ENCODE measurements at places on chromosomes 1 and 21.

- DNase-seq: peak; percentile 9
Measured at GRCh38 chr1:30920827-30921226, 12.3 kb upstream of the SDC3 start.

- DNase-seq: no peak
Measured at GRCh38 chr1:189212606-189213005, 1265.1 kb downstream of the BRINP3 start.

- DNase-seq: no peak
Measured at GRCh38 chr1:245337829-245338484, 183.2 kb downstream of the KIF26B start.

- DNase-seq: no peak
Measured at GRCh38 chr21:42861311-42861847, 18.0 kb downstream of the WDR4 start.

GRCh38 chr1:30159015-30159414, 564.4 kb downstream of the MATN1 start:
- DNase-seq: no peak

- no peak for DNase-seq
Measured at GRCh38 chr1:170545476-170545875, 13.5 kb downstream of the GORAB start.

DNA sequence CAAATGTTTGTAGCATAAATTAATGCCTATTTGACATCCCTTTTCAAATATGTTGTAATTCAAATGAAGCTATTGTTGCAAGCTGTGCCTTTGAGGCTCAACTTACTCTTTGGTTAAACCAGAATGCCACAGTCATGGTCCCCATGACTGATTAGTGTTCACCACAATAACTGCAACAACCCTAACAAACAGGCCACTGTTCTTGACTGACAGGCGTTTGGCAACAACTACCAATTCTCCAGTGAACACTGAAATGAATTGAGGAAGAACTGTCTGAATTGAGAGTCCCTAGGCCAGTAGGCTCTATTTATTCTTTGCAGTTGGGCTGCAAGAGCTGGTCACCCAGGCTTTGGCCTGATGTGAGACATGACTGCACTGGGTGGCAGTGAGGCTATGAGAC, 6.6 kb upstream of the TMEM167B start:
- DNase-seq: no peak

DNA sequence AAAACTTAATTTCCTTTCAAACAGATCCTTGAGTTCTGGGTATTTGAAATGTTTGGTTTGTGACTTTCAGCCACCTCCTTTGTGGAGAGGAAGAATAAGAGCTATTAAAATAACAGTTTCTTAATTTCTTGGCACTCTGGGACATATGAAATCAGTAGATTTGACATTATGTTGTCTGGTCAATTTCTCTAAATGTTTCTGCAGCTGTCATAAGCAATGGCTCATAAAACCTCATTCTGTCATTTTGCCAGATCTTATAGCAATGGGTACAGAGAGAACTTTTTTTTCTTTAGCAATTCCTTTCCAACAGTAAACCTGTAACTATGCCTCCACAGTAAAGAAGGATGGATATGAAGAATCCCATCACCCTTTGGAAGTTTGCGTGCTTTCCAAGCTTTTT, 52.6 kb downstream of the LAMC1 start:
- no peak for DNase-seq

- no peak for DNase-seq
Measured at GRCh38 chr1:236868625-236869467, 73.8 kb downstream of the MTR start.

DNA sequence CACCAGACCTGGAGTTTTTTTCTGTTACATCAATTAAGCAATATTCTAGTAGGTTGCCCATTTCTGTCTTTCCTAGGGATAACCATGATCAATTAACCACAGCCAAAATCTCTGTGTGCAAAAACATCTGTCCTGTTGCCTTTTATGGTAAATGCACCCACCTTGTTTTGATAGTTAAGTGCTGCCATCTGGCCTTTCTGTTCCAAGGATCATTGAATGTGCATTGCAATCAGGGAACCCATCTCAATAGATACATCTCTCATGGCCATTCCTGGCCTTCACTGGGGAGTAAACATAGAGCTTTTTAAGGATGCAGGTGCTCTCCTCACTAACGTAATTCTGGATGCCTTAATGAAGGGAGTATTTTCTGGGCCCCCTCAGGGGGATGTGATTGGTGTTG, 111.8 kb upstream of the KIAA1614 start:
- no peak for DNase-seq

GRCh38 chr1:30815556-30815955, 58.0 kb upstream of the LAPTM5 start:
- no peak for DNase-seq

DNA sequence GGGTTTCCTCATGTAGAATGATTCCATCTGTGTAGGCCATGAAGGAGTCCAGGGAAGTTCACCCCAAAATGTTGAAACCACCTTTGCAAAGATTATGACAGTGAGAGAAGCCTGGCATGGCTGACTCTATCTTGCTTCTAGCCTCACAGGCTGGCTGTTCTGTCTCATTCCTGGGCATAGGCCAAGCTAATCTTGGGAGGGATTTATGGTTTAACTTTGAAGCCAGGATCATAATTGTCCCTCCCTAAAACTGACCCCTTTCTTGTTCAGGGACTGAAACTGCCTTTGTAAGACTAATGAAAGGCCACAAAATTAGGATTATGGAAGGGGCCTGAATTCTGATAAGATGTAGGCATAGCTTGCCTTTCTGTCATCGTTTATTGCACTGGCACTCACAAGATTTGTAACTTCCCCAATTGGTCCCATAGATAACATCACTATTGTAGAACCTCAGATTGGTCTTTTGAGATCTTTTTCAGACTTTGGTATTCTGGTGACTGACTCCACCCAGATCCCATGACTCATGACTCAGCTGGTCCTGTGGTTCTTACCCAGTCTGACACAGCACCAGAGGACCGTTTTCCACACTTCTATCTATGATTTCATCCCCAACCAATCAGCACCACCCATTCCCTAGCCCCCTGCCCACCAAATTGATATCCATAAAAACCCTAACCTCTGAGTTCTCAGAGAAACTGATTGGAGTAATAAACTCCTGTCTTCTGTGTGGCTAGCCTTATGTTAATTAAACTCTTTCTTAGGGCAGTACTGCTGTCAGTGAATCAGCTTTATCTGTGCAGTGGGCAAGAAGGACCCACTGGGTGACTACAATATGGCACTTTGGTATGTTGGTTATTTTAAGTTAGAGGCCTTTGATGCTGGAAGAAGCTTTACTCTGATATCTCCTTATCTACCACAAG, 13.6 kb upstream of the LAMTOR5 start:
- DNase-seq: no peak

DNA sequence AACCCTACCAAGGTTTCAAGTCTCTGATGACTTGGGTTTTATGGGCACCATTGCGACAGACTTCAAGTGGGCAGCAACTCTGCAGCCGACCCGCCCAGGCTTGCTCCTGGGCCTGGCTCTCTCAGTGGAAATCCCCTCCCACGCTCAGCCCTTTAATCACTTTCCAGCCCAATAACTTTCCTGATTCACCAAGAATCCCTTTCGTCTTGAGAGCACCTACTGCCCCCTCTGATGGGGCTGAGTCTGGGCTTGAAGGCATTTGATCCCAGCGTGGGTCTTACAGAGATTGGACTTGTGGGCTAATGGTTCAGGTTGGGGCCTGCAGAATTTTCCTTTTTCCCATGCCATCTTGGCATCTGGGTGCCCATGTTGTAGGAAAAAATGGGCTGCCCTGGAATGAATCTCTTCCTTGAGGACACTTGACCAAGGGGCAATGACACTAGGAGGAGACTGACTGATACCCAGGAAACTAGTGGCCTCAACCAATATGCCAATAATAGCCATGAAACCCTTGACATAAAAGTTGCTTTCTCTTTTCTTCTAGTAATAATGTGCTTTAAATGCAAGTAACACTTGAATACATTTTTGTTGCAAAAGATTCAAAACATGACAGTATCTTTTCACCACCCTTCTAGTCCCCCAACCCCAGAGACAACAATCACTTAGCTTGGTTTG, 7.8 kb upstream of the PHLDA3 start:
- no peak for DNase-seq

- no peak for DNase-seq
Measured at GRCh38 chr1:245155272-245156040, 671 bp downstream of the KIF26B start.

GRCh38 chr1:186463926-186464325, 3.0 kb upstream of the PDC start:
- no peak for DNase-seq

DNA sequence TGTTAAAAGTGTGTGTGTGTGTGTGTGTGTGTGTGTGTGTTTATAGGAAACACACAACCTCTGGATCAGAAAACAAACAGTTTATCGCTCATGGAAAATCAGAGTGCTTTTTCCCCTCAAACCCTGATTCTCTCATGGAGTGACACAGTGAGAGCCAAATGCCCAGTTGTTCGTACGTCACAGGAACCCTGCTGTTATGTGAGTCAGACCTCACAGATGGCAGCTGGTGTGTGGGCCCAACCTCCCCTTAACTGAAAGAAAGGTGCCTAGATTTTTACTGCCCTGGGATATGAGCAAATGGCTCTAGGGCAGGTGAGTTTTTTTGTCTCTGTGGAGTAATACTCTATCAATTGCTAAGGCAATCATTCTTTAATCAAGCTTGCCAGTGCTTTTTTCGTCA, 1788.1 kb downstream of the BRINP3 start:
- DNase-seq: no peak

DNA sequence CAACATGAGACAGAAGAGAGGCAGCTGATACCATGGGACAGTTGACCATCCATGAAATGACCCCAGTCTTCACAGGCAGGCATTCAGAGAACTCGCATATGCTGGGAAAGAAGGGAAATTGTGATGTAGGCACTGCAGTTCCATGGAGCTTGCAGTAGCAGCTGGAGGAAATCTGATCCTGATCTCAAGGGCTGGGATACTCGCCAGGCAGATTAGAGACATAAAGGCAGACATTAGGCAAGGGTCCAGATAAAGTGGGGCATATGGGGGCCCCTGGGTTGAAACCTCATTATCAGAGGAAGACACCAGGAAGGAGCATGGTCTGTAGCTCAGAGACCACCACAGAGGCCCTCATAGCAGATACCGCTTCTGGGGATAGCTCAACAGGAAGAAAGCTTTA, 48.7 kb upstream of the TNR start:
- DNase-seq: no peak

GRCh38 chr1:117032681-117033539, 27.2 kb upstream of the TTF2 start:
- DNase-seq: no peak

DNA sequence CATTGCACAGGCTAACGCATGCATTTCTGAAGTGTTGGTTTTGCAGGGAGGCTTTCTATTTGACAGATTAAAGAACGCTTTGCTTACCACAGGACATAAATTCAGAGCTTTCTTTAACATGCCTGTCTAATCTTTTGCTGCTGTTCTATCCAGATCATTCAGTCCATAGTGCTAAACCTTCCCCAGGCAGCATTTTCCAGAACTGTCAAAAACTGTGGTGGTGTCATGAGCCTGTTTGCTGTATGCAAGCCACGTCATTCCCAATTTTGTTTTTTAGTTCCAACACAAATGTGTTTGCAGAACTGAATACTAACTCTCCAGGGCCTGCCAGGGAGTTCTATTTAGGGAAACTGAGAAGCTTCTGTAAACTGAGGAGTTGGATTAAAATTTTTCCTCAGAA, 390.5 kb upstream of the LYPLAL1 start:
- no peak for DNase-seq

DNA sequence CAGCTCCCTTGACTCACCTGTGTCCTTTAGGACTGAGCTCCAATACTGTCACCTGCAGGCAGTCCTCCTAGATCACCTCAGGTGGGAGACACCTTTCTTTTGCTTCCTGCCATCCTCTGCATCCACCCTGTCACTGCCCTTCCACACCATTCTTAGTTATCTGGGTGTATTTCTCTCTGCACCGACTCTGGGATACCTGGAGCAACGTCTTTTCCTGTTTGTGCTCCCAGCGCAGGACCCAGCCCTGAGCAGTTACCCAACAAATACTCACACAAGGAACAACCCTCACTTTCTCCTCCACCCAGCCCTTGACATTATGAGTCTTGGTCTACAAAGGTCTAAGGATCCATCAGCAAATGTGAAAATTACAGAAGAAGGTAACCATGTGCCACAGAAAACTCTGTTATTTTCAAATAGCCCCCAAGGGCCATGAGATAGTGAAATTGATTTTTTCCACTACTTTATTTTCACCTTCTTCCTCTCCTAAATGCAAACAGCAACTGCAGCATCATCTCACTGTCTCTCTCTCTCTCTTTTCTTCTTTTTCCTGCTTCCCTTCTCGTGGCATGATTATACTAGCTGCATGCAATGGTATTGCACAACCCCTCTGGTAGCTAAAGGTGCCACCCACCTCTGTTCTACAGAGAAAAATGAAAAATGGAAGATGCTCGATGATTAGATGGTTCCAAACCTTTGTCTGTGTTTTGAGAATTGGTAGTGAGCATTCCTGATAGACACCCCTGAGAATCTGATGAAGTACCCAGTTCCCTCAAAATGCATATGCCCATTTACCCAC, 89.0 kb downstream of the MIS18A start:
- no peak for DNase-seq

GRCh38 chr1:17768651-17769241, 13.6 kb downstream of the ACTL8 start:
- peak; percentile 94 for DNase-seq

GRCh38 chr1:230332575-230333066, 93.5 kb downstream of the PGBD5 start:
- peak; percentile 77 for DNase-seq

- no peak for DNase-seq
Measured at GRCh38 chr1:155978973-155979429, 654 bp upstream of the ARHGEF2 start.

DNA sequence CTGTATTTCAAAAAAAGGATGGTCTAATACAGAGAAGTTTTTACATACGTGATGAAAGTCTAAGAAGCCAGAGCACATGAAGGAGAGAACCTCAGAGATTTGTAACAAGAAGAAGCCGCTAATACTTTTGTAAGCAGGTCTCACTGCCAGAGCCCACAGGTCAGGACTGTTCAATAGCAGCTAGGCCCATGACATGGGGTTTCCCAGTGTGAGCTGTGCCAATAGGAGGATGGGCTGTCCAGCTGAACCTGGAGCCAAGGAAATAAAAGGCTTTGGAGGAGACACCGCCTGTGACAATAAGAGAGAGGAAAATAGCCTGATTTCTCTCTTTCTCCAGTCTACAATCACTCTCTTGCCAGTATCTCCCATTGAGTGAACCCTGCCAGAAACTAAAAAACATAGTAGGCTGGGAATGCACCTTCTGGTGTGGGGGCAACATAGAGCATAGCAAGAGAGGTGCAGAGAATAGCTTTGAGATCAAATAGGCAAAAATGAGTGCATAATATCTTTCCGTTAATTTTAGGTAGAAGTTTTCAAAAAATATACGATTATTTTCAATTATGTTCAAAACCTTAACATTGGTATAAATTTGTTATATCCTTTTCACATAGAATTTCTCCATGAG, 360.3 kb downstream of the NEGR1 start:
- DNase-seq: no peak

DNA sequence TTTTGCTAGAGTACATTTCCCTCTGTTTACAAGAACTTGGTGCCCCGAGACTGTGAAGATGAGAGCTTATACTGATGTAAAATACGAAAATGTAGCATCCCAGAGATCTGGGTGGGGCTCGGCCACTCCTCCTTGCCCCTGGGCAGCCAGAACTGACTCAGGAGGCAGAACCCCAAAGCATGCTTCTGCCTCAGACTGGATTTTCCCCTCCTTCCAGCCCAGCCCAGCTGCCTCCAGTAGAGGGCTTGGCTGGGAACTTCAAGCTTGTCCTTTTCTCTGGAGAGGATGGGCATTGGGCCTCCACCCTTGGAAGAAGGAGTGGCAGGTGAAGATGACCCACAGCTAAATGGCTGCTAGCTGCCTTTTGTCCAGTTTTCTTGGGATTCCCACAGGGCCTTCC, 24.3 kb upstream of the BTG2 start:
- peak; percentile 64 for DNase-seq

All from posterior vena cava (tissue), 2 donors.